Calu3 (cell line): ENCODE measurements at places on chromosomes 5 and 9. TPM values are rescaled to one million over a fixed set of nuclear protein-coding genes. Genes with fewer than 3 reads are reported as not detected.
A peak's percentile ranks its signal among the peaks of the same experiment; 100 is the strongest.

- no peak for DNase-seq
These were observed 153.3 kb downstream of the ESM1 start for GRCh38 chr5:54832045-54832444.

DNA sequence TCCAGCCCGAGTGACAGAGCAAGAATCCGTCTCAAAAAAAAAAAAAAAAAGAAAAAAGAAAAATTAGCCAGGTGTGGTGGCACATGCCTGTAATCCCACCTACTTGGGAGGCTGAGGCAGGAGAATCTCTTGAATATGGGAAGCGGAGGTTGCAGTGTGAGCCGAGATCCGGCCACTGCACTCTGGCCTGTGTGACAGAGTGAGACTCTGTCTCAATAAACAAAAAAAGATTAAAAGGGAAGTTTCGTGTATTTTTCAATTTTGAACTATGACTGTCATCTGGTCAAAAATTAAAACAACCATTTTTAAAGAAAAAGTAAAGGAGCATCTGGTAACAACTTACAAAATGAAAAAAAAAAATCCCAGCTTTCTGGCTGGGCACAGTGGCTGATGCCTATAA is 36.3 kb upstream of the PLIN2 start:
- DNase-seq, result no peak

The FAM120AOS gene
- total RNA-seq, result 50.5 and 53.4 TPM in 2 replicates

DNA sequence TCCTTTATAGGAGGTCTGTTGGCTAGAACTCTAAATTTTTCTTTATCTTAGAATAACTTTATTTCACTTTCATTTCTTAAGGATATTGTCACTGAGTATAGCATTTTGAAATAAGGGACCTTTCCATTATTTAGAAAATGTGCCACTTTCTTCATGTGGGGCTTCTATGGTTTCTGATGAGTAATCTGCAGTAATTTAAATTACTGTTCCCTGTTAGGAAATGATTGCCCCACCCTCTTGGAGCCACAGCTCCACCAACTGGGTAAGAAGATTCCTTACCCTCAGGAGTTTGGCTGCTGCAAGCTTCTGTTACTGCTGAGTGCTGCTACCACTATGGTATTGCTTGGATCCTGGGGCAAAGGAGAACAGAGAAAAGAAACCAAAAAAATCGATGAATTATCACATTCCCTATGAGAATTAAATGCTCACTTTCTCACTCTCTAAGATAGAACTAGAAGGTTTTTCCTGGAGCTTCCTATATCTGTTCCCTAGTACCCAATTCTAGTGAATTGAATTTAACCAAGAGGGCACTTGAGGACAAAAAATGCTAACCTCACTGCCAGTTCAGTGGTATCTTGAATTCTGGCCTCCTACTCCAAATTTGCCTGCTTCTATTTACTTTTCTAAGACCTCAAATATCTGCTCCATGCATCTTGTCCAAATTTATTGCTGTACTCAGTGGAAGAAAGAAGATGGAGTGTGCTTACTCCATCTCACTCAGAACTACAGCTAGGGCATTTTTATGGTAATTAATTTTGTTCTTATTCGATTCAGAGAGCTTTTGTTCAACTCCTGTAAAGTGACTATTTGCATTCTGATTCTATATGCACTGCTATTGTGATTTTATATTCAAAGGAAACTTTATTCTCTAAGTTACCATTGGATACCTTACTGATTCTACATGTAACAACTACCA is 2111.3 kb downstream of the MAT2B start:
- peak; percentile 19 for DNase-seq

- no peak for DNase-seq
These were observed 73.4 kb downstream of the ADAMTS2 start for GRCh38 chr5:179271821-179272325.

GRCh38 chr5:119651486-119651885 is 22.1 kb downstream of the FAM170A start:
- no peak for DNase-seq
